ENCODE measurements at places on chromosomes 2 and 18.

- no peak for DNase-seq
These were observed 10.0 kb downstream of the PCARE start for GRCh38 chr2:29064346-29064715.

- DNase-seq = no peak
These were observed 56.4 kb upstream of the ITGB6 start for GRCh38 chr2:160256507-160256906.

- no peak for DNase-seq
These were observed 61.5 kb downstream of the ADNP2 start for GRCh38 chr18:80170395-80171053.

DNA sequence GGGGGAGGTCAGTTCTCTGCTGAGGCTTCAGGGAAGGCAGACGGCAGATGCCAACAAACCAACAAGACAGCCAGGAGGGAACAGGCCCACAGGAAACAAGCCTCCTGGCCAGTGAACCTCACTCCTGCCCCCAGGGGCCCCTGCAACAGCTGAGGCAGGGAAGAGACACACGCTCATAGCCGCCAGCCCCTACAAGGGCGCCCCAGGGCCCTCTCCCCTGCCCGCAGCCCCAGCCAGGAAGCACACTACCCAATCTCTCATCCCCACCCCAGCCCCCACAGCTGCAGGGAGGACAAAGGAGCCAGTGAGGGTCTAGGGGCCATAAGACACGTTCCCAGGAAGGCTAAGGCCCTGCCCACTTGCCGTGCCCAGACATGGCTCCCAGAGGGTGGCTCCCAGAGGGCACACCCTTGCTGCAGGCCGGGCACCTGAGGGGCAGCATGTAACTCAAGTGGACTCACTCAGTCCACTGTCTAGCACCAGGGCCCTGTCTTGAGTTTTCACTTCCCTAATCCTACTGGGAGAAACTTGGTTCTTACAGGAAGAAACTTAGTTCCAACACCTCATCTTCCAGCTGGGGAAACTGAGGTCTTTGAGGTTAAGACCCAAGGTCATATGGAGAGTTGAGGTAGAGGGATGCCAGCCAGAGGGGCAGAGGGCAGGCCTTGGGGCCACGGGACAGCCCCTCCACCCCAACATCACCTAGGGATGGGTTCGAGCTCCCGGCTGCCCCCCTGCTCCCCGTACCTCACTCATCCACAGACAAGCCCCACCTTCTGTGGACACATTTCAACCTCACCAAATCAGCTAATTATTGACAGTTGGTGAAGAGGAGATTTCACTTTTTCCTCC lies 37.3 kb downstream of the EMX1 start:
- DNase-seq = no peak

DNA sequence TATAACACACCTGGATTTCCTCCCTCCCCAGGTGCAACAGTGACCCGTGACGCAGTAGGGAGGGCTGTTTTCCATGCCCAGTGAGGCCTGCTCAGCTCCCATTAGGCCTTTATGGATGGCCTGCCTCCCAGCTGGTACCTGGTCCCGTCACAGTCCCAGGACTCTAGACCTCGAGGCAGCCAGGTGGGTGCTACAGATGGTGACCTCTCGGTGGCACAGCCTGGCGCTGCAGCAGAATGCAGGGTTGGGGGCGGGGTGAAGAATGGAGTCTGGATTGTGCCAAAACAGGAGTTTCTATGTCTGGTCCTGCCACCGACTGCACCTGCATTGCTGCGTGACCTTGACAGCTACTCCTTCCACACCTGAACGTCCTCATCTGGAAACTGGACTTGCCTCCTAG lies 18.0 kb upstream of the YWHAQ start:
- DNase-seq = no peak

- DNase-seq = no peak
These were observed 338.0 kb downstream of the TNS1 start for GRCh38 chr2:217664761-217665160.

DNA sequence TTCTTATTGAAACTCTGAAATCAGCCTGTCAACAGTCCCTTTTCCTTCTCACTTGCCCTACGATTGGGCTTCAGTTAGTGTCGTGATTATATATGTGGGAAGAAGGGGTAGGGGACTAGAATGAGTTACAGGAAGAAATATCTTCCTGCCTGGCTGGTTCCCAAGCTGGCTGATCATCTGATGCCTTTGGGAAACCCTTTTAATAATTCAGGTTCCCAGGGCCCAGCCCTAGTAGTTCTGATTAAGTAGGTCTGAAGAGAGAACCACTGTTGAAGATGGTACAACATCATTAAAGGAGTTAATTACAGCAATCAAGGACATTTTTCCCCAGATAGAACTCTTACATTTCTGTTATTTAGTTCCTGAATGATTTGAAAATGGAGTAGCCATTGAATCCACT lies 110.1 kb upstream of the EML6 start:
- DNase-seq = no peak

- no peak for DNase-seq
These were observed 3.0 kb upstream of the FOSL2 start for GRCh38 chr2:28389399-28390240.

- no peak for DNase-seq
These were observed 1317.5 kb upstream of the CELF4 start for GRCh38 chr18:38883111-38883510.

DNA sequence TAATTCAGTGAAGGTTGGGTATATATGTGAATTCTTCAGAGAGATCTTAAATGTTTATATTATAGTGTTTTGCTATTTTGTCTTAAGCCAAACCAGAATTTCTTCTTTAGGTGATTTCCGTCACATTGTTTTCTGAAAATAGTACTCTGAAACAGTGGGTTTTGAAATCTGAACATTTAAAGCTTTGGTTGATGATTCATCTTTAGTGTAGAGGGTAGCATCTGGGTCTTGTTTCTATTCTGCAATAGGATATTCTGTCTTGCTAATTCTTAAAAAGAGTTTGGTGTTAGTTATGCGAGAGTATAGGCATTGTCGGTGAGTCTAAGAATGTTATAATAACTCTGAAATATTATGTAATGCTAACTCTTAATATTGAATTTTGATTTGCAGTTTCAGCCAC lies 69.6 kb upstream of the FAM237A start:
- DNase-seq = no peak

DNA sequence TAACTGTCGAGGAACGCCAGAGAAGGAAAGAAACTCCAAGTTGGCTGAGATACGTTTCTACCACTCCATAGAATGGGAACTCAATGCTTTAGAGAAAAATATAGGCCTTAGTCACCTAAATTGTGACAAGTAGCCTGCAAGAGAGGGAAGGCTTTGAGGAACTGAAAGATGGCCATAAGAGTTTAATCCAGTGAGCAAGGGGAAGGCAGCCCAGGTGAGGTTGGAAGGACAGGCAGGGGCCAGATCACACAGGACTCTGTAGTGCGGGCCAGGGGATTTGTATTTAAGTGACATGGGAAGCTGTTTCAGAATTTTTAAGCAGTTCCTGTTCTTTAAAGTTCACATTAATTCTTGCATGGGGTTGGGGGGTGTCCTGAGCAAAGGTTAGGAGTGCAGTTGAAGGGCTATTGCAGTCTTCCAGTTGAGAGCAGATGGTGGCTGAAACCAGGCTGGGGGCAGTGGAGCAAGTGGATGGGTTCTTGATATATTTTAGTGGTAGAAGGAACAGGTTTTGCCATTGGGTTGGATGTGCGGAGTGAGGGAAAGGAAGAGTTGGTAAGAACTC lies 138.9 kb upstream of the PELI1 start:
- no peak for DNase-seq

- no peak for DNase-seq
These were observed 190.4 kb downstream of the LAMA1 start for GRCh38 chr18:6927153-6927552.

GRCh38 chr2:127575941-127576432 lies 40.5 kb downstream of the MYO7B start:
- DNase-seq = no peak

DNA sequence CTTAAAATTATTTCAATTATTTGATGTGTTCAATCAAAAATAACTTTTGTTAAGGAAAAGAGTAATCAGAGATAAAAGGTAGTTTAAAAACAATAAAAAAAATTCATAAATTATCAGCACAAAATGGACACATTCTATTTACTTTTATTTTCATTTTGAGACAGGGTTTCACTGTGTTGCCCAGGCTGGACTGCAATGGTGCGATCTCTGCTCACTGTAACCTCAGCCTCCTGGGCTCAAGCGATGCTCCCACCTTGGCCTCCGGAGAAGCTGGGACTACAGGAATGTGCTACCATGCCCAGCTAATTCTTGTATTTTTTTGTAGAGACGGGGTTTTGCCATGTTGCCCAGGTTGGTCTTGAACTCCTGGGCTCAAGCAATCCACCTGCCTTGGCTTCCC lies 47.1 kb downstream of the LPIN2 start:
- DNase-seq = no peak

- no peak for DNase-seq
These were observed 20.5 kb downstream of the ODC1 start for GRCh38 chr2:10427618-10427949.

DNA sequence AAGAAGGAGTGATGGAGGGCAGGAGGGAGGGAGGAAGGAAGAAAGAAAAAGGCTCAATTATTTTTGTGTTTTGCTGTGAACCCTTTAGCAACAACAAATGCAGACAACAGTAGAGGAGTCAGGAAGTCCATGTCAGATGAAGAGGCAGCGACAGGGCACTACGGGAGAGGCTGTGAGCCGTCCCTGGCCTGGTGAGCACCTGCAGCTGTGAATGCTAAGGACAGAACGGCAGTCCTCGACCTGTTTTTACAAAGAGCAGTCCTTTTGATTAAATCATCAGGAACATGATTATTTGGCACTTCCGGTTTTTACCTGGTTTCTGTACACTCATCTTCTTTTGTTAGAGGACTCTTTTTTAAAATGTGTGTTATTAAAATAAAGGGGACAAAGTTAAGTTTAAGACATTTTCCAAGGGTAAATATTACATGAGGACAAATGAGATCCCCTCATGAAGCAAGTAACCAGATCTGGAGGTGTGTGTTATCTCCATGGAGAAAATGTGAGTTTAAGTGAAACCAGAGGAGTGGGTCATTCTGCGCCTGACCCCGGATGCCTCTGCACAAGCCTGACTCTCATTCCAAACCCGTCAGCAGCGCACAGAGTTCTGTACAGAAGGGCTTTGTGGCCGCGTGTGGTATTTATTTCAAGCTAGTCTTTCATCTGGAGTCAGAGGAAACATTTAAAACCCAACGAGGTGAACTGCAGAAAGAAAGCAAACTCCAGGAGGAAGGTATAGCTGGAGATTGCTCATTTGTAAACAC lies 492.5 kb downstream of the SOX11 start:
- no peak for DNase-seq

GRCh38 chr2:38171208-38171855 lies 95.4 kb upstream of the CYP1B1 start:
- no peak for DNase-seq

- no peak for DNase-seq
These were observed 24.9 kb downstream of the HTR2B start for GRCh38 chr2:231099918-231100317.

DNA sequence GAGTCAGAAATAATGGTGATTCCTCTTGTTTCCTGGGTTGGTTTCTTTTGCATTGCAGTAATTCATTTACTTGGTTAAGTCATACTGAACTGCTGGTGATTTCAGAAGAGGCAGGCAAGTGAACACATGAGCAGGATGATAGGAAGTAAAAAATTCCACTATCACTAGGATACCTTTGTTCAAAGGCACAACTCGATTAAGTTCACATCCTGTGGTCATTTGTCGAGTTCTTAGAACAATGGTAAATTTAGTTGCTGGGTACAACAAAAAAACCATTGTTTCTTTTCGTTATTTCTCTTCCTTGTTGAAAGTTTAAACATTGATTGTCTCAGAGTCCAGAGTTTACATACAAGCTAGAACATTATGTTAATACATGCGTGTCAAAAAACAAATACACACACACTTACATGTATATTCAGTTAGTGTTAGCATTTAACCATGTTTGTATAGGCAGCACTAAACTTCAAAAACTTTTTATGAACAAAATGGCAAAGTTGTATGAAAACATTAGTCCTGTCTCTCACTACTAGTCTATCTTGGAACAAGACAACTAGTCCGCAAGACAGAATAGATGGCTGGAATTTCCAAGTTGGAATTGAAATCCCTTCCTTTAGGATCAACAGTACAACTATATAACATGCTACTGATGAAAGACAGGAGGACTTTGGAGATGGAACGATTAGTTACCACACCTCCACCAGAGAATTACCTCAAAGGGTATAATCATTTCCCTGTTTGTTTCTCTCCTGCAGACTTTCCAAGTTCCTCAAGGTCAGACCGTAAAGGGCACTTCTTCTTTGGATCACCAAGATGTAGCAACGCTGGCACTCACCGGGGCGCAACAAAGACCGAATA lies 26.2 kb downstream of the STK39 start:
- DNase-seq = no peak

DNA sequence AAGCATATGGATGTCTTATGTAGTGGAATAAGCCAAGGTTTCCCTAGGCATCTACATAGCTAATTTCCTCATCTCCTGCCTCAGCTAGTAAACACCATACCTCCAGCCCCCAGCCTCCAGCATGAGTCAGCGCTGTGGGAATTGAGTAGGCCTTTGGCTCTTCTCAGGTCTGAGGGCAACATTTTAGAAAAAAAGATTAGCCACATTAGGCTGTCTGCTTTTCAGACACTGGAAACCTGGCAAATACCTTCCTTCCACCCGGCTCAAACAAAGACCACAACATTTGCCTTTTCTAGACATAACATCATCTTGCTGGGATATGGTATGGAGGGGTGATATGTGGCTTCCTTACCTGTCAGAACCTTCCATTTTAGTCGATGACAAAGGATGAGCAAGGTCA lies 6.1 kb upstream of the CCDC195 start:
- DNase-seq = no peak

GRCh38 chr2:172550419-172550818 lies 5.5 kb upstream of the PDK1 start:
- no peak for DNase-seq

DNA sequence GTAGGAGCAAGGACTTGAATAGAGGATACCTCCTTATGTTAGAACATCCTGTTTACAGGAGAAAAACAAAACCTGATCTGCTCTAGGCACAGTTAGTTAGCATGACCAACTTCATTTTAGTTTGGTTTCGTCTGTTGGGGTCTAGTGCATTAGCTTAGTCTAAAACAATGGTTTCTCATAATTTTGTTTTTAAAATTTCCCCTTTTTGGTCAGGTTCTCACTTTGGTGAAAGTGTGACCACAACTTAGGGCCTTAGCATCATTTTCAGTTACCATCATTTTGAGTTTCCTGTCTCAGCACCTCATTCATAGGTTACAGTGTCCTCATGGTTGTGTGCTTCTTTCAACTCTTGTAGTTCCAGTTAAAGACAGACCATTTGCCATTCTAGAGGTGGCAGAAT lies 1277.0 kb upstream of the SLC39A10 start:
- no peak for DNase-seq

All from T follicular helper cell (primary cell).